GM03348 (cell line): ENCODE measurements at places on chromosomes 3 and 15.

GRCh38 chr3:120659834-120660233 is 22.2 kb downstream of the HGD start:
- DNase-seq, result no peak

- DNase-seq, result no peak
Measured at GRCh38 chr3:173750095-173750494, 352.6 kb downstream of the NLGN1 start.

DNA sequence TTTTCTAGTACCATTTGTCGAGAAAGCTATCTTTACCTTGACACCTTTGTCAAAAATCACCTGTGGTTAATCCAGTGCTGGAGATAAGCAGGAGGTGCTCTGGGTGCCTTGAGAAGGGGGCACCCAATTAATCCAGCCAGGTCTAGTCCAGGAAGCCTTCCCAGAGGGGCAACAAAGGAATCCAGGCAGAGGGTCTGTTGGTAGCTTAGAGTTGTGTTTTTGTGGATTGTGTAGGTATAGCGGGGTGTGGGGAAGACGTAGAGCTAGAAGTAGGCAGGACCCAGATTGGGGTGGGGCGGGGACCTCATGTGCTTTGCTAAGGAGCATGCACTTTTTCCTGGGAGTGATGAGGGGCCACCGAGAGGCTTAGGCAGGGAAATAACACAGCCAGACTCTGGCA is 6.0 kb upstream of the PIGZ start:
- DNase-seq, result no peak

DNA sequence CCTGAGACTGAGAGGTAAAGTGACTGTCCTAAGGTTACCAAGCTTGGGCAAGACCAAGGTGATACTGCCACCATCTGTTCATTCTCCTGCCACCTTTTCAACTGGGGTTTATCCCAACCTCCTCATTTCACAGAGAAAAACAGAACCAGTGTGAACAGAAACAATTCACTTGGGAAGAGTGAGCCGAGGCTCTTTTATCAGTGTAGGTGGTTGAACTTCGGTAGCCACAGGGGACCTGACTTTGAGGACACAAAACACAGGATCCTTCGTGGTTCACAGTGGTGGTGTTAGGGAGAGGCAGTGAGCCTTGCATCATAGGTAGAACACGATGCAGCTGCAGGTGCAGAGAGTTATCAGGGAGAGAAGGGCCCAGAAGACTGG is 72.8 kb upstream of the ICE2 start:
- no peak for DNase-seq
